Activated CD4-positive, alpha-beta memory T cell treated with anti-CD3 and anti-CD28 coated beads, Interleukin-2, amount 10 ng/mL, durations not matched to agents 7 days and 5 days (primary cell): ENCODE measurements at places on chromosomes 7 and 10. TPM values are rescaled to one million over a fixed set of nuclear protein-coding genes. Genes with fewer than 3 reads are reported as not detected.

DNA sequence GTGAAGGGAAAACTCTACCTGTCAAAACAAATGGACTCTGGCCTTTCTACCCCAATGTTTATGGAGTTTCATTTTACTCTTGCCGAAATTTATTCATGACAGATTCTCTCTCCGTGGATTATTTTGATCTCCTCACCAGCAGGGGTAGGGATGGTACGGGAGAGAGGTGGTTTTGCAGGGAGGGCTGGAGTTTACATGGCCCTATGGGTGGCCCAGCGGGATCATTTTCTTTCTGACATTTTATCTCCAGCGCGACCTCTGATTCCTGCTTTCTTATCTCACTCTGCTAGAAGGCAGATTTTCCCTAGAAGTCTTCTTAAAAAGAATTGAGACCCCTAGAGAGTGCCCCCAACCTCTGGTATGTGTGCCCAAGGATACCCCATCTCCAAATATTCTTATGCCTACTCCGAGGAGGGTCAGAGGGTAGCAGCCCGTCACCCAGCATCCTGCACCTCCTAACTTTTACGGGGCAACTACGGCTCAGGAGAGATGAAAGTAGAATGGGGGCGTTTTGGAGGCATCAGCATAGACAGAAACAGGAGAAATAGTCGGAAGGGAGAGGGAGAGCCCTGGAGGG is 10.1 kb upstream of the GATA3 start:
- no peak overlapping the region for H3K27ac ChIP-seq
- H3K36me3 ChIP-seq: peaks cover 14% of the 10 kb centered on the region
- H3K4me1 ChIP-seq: peaks cover 70% of the 10 kb centered on the region
- H3K4me3 ChIP-seq: peak overlapping the region; percentile 14
- no peak for DNase-seq

WASHC2C gene
- 38.6 TPM for total RNA-seq

DNA sequence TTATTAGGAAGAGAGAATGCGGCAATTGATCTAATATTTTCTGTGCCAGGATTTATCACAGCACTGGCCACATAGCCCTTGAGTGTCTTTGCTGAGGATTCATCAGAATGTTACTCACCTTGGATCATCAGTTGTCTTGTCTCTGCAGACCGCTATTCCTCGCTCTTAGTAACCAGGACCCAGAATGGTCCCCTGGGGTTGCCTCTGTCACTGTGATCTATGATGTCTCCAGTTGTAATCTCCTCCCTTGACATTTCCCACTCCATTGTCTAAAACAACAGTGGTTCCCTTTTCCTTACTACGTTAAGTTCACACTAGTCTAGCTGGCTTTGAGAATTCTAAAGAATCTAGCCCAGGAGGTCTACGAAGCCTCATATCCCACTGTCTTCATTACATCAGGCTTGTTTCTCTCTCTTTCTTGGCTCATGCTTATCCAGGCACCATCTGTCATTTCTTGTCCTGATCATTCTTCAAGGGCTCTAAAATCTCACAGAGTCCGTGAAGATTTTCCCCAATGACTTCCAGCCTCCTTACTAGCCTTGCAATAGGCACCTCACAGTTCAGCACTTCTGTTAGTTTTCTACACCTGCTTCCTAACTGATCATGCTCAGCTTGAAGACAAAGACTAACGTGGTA is 125.8 kb downstream of the CUBN start:
- H3K27ac ChIP-seq: no peak overlapping the region
- peaks cover 38% of the 10 kb centered on the region for H3K27me3 ChIP-seq
- no peak overlapping the region for H3K4me3 ChIP-seq
- no peaks in the 10 kb centered on the region for H3K36me3 ChIP-seq
- no peak for DNase-seq

GRCh38 chr7:151704960-151705635 is 171.8 kb downstream of the PRKAG2 start:
- H3K4me3 ChIP-seq: no peak overlapping the region
- no peaks in the 10 kb centered on the region for H3K27me3 ChIP-seq
- H3K4me1 ChIP-seq: no peaks in the 10 kb centered on the region
- no peak overlapping the region for H3K27ac ChIP-seq
- no peak for DNase-seq

- DNase-seq: no peak
- H3K4me3 ChIP-seq: no peak overlapping the region
- H3K4me1 ChIP-seq: no peaks in the 10 kb centered on the region
- H3K27me3 ChIP-seq: peaks cover 24% of the 10 kb centered on the region
- peaks cover 4% of the 10 kb centered on the region for H3K36me3 ChIP-seq
These were observed 27.4 kb upstream of the ENTPD1 start for GRCh38 chr10:95728526-95728925.

GRCh38 chr7:1246160-1246870 is 13.6 kb downstream of the UNCX start:
- H3K4me1 ChIP-seq: peaks cover 3% of the 10 kb centered on the region
- H3K27ac ChIP-seq: no peak overlapping the region
- DNase-seq: no peak
- peaks cover 68% of the 10 kb centered on the region for H3K27me3 ChIP-seq
- peaks cover 2% of the 10 kb centered on the region for H3K36me3 ChIP-seq

GRCh38 chr10:1120801-1121211 is 64.6 kb downstream of the WDR37 start:
- peaks cover 86% of the 10 kb centered on the region for H3K36me3 ChIP-seq
- peaks cover 24% of the 10 kb centered on the region for H3K4me1 ChIP-seq
- peak; percentile 9 for DNase-seq
- no peak overlapping the region for H3K27ac ChIP-seq
- H3K4me3 ChIP-seq: no peak overlapping the region

GRCh38 chr10:23540401-23541030 is 101.6 kb downstream of the OTUD1 start:
- no peak for DNase-seq
- H3K4me3 ChIP-seq: no peak overlapping the region
- no peaks in the 10 kb centered on the region for H3K36me3 ChIP-seq

DNA sequence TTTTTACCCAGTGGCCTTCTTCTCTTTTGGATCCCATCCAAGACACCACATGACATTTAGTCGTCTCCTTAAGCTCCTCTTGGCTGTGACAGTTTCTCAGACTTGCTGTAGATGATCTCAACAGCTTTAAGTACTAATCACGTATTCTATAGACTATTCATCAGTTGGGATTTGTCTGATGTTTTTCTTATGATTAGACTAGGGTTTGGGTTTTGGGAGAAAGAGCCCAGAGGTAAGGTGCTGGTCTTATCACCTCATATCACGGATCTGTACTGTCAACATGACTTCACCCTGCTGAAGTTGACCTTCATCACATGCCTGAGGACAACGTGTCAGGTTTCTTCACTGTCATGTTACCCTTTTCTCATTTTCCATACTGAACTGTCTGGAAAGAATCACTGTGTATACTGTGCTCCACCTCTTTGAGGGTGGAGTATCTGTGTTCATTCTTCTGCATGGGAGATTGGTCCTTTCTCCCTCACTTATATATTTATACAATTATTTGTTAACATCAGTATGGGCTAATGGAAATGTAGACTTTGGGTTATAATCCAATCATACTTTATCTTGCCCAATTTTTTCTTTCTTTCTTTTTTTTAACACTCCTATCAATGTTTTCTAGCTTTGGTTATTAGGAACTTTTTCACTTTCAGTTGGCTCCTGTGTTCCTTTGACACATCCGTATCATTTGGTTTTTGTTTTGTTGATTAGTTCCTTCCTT is 6.4 kb upstream of the HKDC1 start:
- no peak overlapping the region for H3K4me3 ChIP-seq
- peaks cover 53% of the 10 kb centered on the region for H3K4me1 ChIP-seq
- H3K36me3 ChIP-seq: peaks cover 15% of the 10 kb centered on the region

DNA sequence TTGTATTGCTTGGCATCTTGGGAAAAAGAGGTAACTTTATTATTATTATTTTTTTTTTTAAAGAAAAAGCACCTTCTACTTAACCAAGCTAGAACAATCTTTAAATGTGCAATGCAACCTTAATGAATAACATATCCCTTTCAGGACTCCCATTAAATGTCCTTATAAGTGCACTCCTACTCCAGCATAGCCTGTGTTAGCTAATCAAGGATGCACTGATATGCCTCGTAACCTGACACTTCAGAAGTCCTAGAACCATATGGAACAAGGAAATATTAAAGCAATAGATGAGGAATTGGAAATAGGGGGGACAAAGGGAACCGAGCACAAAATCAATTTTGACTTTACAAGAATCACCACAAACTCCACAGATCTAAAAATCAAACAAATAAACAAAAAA is 522.4 kb downstream of the PARD3 start:
- H3K4me3 ChIP-seq: no peak overlapping the region
- H3K27me3 ChIP-seq: peaks cover 5% of the 10 kb centered on the region
- no peak for DNase-seq
- peaks cover 16% of the 10 kb centered on the region for H3K4me1 ChIP-seq
- no peak overlapping the region for H3K27ac ChIP-seq
- no peaks in the 10 kb centered on the region for H3K36me3 ChIP-seq

DNA sequence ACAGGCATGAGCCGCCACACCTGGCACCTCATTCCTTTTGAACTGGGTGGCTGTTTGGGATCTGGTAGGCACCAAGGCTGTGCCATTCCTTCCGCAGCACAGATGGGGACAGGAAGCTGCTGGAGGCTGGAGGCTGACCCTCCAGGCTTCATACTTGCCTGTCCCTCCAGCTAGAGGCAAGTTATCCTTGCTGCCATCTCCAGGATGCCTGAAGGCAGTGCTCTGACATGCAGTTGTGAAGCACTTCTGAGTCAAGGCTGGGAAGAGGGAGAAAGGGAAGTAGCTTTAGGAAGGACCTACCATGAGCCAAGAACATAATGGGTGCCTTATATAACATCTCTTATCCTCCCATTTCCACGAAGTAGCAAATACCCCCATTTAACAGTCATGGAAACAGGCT is 9.5 kb downstream of the MARVELD1 start:
- DNase-seq: no peak
- H3K4me3 ChIP-seq: no peak overlapping the region
- peaks cover 3% of the 10 kb centered on the region for H3K4me1 ChIP-seq
- H3K36me3 ChIP-seq: no peaks in the 10 kb centered on the region
- H3K27ac ChIP-seq: no peak overlapping the region
- H3K27me3 ChIP-seq: peaks cover 5% of the 10 kb centered on the region

DNA sequence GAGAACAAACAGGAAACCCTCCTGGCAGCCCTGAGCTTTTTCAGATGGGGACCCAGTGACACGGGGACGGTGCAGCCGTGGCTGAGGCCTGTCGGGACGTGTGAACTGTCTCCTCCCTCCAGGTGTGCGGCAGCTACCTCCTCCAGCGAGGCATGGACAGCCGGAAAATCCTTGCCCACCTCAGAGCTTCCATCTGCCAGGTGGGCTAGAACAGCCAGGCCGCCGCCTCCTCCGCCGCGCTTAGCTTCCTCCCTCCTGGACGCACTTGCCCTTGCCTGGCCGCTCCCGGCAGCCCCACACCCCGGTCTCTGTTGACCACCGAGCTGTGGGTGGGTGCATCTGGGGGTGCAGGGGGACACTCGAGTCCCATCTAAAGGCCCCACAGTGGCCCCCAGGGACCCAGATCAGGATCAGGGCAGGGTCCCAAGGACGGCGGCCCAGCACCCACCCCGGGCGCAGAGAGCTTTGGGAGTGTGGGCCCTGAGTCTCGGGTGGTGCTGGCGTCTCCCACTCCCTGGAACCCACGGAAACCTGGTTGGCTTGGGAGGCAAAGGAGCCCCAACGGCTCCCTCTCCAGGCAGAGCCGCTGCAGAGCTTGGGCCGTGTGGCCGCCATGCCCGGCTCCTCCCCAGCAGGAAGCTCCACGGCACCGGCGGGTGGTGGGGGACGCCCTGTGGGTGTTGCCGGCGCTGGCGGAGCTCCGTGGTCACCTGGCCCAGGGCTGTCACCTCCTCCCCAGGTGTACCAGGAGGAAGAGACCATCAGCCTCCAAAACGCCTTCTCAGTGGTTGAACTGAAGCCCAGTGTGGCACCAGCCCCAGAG is 32.9 kb upstream of the UTF1 start:
- no peak overlapping the region for H3K4me3 ChIP-seq
- H3K27ac ChIP-seq: no peak overlapping the region
- no peaks in the 10 kb centered on the region for H3K4me1 ChIP-seq
- H3K36me3 ChIP-seq: no peaks in the 10 kb centered on the region
- H3K27me3 ChIP-seq: peaks cover 14% of the 10 kb centered on the region

GRCh38 chr10:91009121-91009520 is 88.2 kb upstream of the ANKRD1 start:
- H3K36me3 ChIP-seq: no peaks in the 10 kb centered on the region
- H3K27me3 ChIP-seq: peaks cover 17% of the 10 kb centered on the region
- H3K27ac ChIP-seq: no peak overlapping the region
- H3K4me3 ChIP-seq: no peak overlapping the region

GRCh38 chr7:1645071-1645409 is 25.0 kb upstream of the ELFN1 start:
- no peak overlapping the region for H3K4me3 ChIP-seq
- no peak for DNase-seq
- H3K27me3 ChIP-seq: no peaks in the 10 kb centered on the region
- H3K27ac ChIP-seq: no peak overlapping the region

- H3K27me3 ChIP-seq: peaks cover 2% of the 10 kb centered on the region
- no peaks in the 10 kb centered on the region for H3K4me1 ChIP-seq
- no peak overlapping the region for H3K4me3 ChIP-seq
- no peak overlapping the region for H3K27ac ChIP-seq
- DNase-seq: peak; percentile 55
These were observed 37.2 kb upstream of the PCBD1 start for GRCh38 chr10:70925377-70926225.

DNA sequence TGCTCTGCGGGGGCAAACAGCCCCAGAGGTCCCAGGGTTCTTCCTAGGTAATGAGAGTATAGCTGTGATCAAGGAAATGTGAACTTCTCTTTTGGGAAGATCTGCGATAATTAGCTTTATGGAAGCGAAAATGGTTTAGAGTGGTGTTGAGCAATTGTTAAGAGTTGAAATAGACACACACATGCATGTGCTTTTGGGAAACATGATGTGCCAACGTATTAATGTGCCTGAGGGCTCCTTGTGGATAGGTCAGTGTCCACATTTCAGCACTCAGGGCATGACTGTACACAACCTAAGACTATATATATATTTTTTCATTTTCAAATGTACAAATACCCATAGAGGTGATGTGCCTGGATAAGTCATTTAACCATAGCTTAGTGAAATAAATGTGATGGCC is 67.0 kb downstream of the GSDME start:
- H3K27me3 ChIP-seq: no peaks in the 10 kb centered on the region
- H3K4me1 ChIP-seq: no peaks in the 10 kb centered on the region
- no peak overlapping the region for H3K4me3 ChIP-seq

MPP7 gene
- total RNA-seq: 4.0 TPM

CALML3 gene
- not detected for total RNA-seq

CLCN1 gene
- total RNA-seq: not detected

DNA sequence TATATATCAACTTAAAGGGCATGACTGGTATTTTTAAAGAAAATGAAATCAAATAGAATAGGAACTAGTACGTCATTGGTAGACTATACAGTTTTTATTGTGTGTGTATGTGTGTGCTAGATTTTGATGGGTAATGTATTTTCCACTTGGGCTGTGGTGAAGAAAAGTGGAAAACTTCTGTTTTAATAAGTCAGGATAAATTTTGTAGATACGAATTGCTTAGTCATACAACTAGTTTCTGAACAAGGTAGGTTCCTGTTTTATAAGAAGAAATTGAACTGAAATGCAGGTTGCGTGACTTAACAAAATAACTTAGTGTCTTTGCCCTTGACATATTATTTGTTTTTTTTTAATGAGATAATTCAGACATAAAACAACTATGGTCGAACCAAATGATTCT is 24.3 kb downstream of the UBN2 start:
- H3K27me3 ChIP-seq: no peaks in the 10 kb centered on the region
- H3K36me3 ChIP-seq: peaks cover 20% of the 10 kb centered on the region
- no peak for DNase-seq
- no peak overlapping the region for H3K4me3 ChIP-seq
